ENCODE measurements at places on chromosomes 5 and 9.

GRCh38 chr5:136235321-136235720 lies 42.4 kb upstream of the SMIM32 start:
- DNase-seq = no peak

DNA sequence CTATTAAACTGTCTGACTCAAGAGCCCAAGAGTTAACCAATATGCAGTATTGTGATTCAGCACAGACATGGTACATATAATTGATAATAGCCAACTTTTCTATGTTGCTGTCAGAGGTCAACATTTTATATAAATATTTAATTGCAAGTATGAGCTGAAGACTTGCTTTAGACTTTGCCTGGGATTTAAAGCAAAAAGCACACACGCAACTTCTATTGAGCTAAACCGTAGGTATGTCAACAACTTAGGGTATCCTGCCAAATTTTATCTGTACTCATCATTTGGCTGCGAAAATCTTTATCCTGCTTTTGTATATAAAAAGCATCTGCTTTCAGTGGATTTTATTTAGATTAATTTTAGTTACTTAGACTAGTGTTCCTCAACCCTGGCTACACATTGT lies 27.4 kb downstream of the UHRF2 start:
- no peak for DNase-seq

DNA sequence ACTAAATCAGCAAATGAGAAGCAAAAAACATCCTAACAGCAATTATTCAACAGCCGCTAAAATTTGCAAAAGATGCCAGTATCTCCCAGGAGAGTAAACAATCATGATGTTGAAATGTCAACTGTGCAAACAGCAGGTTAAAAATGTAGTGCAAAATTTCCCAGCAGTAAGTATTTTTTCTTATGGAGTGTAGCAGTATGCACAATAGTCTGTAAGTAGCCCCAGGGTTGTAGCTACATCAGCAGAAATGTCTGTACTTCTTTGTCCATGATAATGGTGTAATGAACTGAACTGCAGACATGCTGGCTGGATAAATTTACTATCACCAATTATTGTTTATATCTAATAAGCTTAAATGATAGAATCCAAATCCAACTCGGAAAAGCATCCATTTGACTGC lies 31.4 kb downstream of the GRIN3A start:
- no peak for DNase-seq

DNA sequence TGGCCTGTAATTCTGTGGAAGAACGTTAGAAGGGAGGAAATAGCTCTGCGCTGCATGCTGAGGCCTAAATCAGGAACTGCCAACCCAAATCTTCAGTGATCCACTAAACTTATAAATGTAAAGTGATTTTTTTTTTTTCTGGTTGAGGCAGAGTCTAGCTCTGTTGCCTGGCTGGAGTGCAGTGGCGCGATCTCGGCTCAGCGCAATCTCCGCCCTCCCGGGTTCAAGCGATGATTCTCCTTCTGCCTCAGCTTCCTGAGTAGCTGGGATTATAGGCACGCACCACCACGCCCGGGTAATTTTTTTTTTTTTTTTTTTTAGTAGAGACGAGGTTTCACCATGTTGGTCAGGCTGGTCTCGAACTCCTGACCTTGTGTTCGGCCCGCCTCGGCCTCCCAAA lies 717.4 kb upstream of the FAM174A start:
- no peak for DNase-seq

DNA sequence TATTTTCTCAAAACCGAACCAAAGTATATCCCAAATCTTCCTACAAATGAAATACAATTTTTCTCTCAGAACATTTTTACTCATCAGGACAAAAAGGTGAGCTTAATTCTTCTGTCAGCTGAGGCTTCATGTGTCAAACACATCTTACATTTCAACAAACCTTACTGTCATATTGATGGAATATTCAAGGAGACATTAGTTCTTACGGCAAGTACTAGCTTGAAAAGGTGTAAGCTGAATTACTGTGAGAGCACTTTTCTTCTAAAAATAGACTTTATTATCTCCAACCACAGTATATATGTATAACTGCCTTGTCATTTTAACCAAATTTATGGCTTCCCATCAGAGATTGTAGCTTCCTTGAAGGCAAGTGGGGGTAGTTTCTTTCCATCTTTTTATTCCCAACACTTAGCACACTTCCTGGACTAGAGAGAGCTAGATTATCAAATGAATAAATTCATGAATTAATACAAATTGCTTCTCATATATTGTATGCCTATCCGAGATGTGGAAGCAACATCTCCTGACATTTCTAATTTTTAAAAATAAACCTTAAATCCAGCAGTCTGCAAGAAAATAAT lies 822.7 kb upstream of the DMAC1 start:
- DNase-seq = no peak

All from activated T-cell treated with anti-CD3 and anti-CD28 coated beads, Interleukin-2, amount 50 U/mL, for 1 hour (primary cell).